Fibroblast of skin of right biceps (primary cell): ENCODE measurements at places on chromosomes 7 and 10.

DNA sequence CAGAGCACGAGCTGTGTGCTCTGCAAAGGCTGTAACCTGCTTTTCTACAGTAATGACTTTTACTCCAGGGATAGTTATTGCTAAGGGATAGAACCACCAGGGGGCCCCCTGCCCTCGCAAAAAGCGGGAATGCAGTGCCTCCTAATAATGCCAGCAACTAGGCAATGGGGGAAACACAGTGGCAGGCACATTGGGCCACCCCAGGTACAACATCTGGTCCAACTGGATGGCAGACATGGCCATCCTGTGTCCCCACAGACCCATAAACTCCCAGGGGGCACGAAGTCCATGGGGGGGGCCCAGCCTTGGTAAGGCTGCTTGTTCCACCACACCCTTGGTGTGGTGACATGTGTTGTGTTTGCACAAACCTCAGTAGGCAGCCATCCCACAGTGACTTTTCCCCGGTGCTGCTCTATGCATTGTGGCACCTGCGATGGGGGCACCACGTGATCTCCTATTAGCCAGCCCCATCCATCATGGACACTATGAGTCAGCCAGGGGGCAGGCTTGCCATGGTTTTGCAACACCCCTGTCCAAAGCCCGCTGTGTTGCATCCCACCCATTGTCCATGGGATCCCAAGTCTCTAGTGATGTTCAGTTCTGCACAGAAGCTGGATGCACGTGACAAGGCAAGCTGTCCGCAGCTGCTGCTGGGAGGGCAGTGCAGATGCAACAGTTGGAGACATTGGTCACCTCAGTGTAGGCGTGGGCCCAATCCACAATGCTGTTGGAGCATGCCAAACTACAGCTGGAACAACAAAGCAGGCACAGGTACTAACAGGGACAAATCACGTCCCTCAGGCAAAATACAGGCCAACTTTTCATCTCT lies 84.0 kb downstream of the ANLN start:
- DNase-seq = peak; percentile 23

GRCh38 chr10:29481906-29482440 lies 152.8 kb downstream of the SVIL start:
- DNase-seq = no peak

DNA sequence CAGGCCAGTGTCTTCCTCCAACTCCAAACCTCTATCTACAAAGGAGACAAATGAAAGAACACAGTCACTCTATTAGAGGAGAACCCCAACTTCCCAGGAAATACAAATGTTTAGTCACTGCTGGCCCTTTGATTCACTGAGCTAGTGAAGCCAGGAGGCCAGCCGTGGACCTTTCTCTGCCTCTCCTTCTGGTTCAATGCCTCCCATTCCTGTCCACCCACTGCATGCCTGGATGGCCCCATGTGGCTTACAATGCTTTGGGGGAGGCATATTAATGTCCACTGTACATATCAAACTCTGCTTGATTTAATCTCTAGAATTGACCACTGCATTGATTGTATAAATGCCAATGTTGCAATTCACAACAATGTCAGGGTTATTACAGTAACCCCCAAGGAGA lies 687.3 kb downstream of the KCNMA1 start:
- no peak for DNase-seq

DNA sequence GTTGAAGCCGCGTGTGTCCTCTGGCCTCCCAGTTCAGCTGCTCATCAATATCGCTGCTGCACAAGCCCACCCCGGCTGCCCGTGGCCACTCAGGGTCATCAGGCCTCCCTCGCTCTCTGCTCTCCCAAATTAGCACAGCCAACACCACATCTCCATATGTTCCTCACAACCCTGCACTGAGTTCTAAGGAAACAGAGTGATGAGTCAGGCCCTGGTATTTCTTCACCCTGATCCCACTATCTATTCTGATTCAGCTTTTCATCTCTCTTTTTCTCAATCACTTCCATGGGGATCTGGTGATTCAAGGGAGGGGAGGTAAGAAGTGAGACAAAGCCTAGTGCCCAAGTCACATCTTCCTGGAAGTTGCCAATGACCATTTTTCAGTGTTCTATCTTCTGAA lies 23.8 kb downstream of the CYTH3 start:
- peak; percentile 90 for DNase-seq

GRCh38 chr7:132708470-132708869 lies 132.2 kb upstream of the PLXNA4 start:
- no peak for DNase-seq

DNA sequence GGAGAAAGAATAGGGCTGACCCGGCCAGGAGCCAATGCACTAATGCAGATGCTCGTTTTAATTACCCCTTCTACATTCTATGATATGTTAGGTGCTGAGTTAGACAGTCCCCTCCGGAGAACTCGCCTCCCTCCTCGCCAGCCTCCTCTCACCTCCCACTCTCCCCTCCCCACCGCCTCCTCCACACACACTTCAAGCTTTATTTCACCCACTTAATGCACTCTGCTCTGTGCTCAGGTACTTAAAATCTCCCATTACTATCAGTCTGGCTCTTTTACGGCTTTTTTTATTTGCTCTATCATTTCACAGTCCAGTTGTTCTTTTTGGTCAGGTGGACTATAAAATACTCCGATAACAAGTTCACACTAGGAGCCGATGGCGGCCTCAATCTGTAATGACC lies 231.6 kb downstream of the TEX36 start:
- DNase-seq = no peak

- no peak for DNase-seq
These were observed 40.4 kb downstream of the PROSER2 start for GRCh38 chr10:11863353-11864109.

- DNase-seq = no peak
These were observed 1.3 kb downstream of the SAR1A start for GRCh38 chr10:70169011-70169410.

DNA sequence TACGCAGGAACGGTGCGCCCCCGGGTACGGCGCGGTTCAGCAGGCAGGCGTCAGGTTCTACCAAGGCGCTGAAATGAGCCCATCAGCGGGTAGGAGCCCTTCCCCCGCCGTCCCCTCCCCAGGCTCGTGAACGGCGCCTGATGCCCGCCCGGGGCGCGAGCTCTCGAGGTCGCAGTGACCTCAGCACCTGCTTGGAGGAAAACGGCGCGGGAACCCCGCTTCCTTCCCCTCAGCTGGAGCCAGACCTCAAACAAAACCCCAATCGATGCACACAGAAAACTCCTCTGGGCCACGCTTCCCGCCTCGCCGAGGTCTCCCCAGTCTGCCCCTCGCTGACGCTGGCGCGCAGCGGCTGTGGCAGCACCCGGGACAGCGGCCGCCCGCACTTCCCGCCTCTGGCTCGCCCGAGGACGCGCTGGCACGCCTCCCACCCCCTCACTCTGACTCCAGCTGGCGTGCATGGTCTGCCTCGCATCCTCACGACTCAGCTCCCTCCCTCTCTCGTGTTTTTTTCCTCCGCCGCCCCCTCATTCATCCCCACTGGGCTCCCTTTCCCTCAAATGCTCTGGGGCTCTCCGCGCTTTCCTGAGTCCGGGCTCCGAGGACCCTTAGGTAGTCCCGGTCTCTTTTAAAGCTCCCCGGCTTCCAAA lies 514 bp upstream of the GAD2 start:
- peak; percentile 20 for DNase-seq

DNA sequence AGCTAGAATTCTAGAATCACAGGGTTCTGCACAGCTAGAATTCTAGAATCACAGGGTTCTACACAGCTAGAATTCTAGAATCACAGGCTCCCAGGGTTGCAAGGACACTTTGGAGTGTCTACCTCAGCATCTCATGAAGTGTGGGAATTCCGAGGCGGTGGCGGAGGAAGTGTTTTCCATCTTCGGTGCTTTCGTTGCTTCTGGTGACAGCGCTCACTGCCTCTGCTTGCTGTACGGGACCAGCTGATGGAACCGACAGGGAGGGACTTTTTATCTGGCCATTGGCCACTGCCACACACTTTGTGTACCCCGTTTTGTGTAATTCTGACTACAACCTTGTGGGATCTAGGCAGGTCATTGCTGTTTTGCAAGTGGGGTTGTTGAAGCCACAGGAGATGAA lies 29.5 kb downstream of the LHPP start:
- no peak for DNase-seq

DNA sequence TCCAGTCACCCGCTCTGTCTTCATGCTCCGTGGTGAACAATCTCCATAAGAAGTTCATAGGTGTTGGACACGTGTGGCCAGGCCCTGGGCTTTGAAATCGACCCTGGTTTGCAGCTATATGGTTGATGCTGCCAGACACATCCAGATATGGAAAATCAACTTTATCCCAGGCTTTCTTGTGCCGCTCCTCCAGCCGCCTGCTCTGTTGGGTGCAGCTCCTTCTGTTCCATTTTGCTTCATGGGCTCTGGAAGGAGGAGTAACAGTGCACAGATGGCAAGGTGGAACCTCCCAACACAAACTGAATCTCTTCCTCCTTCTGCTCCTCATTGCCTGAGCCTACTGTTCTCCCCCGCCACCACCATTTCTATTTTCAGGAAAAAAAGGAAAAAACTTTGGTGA lies 44.7 kb downstream of the THNSL1 start:
- DNase-seq = no peak

- DNase-seq = no peak
These were observed 895 bp downstream of the VSTM2A start for GRCh38 chr7:54543051-54543488.

DNA sequence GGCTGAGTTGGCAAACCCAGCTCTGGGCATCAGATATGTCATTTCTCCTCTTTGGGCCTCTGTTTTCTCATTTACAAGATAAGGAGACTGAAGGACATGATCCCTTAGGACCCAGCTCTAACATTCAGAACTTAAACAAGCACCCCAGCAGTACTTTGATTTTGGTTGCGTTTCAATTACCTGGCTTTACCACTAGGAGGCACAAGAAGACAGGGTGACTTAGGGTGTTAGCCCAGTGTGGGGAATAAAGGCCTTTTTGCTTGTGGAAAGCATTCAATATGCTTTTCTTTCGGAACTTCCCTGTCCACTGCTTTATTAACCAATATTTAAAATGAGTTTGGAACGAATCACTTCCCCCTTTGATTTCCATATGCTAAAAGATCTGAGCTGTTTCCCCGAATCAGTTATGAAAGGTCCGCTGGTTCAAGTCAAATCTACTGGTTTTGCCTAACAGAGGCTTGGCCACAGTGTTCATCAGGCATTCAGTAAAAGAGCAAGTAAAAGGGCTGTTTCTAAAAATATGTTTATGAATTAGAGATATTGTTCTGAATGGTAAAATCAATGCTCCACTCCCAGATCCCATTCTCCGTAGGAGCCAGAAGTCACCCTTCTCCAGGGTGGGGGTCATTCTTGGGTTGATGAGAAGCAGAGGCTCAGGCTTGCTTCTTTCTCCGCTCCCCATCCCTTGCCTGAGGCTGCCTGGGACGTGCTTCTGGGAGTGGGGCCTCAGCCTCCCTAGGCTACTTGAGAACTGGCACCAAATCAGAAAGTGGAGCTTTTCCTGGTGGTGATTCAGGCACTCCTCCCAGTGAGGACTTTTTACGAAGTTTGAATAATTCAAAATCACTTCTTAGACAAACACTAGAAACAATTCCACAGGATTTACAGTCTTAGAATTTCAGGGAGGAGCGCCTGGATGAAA lies 105.5 kb downstream of the MYOF start:
- peak; percentile 86 for DNase-seq

DNA sequence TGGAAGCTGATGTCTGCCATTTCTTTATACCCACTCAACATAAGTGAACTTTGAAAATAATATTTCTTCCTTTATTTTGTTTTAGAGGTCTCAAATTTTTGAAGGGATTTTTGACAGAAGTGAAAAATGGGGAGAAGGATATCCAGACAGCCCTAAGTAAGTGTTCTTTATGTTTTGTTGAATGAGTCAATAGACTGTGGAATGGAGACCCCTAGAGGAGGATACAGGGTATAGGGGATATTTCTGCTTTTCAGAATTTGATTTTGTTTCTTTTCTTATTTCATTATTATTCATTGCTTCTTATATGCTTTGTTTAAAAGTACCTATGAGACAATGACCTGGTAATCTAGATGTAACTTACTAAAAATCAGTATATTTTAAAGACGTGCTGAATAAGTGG lies 34.4 kb downstream of the PLEKHA8 start:
- DNase-seq = peak; percentile 56

GRCh38 chr10:25818751-25819150 lies 115.3 kb upstream of the MYO3A start:
- no peak for DNase-seq

- DNase-seq = peak; percentile 79
These were observed 650 bp upstream of the TM9SF3 start for GRCh38 chr10:96587264-96588059.

DNA sequence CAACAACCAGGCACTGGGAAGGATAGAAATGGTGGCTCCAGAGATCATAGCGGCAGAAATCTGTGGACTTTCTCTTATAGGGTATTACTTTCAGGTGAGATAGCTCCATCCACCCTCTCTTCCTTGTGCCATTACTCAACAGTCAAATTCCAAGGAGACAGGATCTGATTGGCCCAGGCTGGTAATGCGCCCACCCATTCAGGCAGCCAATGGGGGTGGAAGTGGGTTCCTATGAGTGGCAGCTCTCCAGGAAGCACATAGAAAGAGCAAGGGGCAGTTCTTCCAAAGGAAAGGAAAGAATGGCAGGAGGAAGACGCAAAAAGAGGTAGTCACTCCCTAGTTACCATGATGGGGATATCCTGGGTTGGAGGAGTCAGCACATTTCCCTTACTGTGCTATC lies 94.4 kb downstream of the STRA8 start:
- DNase-seq = no peak

DNA sequence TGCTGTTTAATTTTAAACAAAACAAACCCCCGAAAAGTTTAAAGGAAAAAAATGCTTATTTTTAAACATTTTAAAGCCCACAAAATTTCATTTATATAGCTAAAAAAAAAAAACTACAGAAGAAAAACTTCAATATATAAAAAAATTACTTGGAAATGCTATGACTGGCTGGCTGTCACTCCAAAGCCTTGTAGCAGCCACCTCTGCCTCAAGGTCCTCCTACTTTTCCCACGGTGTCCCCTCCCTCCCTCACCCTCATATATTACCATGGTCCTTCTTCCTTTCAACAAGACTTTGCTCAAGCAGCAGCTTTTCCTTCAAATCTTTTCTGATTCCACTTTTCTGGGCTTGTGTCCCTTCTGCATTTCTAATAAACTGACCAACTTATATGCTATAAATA lies 122.0 kb downstream of the TPK1 start:
- DNase-seq = no peak

GRCh38 chr10:118708571-118708970 lies 46.2 kb downstream of the CACUL1 start:
- DNase-seq = no peak
